Hepatocyte (in vitro differentiated cells): ENCODE measurements at places on chromosomes 7 and 10. TPM values are rescaled to one million over a fixed set of nuclear protein-coding genes. Genes with fewer than 3 reads are reported as not detected.

Gene HTR5A
- polyA plus RNA-seq = not detected in 2 replicates

Gene NKX6-2
- polyA plus RNA-seq = 4.9 and 5.0 TPM in 2 replicates

Gene SFXN2
- 12.3 and 15.7 TPM in 2 replicates for polyA plus RNA-seq

Gene OSBPL3
- polyA plus RNA-seq = 11.4 and 13.7 TPM in 2 replicates

Gene ZNF727
- polyA plus RNA-seq = not detected in 2 replicates

Gene CUZD1
- polyA plus RNA-seq = 0.52 TPM in 1 of 2 replicates, not detected in the other

Gene EVX1
- polyA plus RNA-seq = 0.95 and 1.9 TPM in 2 replicates

Gene CH25H
- polyA plus RNA-seq = 3.8 and 5.7 TPM in 2 replicates

Gene CYP17A1
- not detected in 2 replicates for polyA plus RNA-seq

Gene GDF2
- polyA plus RNA-seq = 0.39 TPM in 1 of 2 replicates, not detected in the other

Gene LRIT1
- not detected in 2 replicates for polyA plus RNA-seq

Gene TMEM130
- 0.33 and 3.3 TPM in 2 replicates for polyA plus RNA-seq

Gene ADCYAP1R1
- 0.17 TPM in 1 of 2 replicates, not detected in the other for polyA plus RNA-seq

Gene AHCYL2
- polyA plus RNA-seq = 7.1 and 13.7 TPM in 2 replicates

Gene PTPRN2
- 2.0 and 3.3 TPM in 2 replicates for polyA plus RNA-seq

Gene LHFPL3
- polyA plus RNA-seq = 0.43 TPM in 1 of 2 replicates, not detected in the other

Gene NPTX2
- 2.2 and 5.5 TPM in 2 replicates for polyA plus RNA-seq

Gene ACHE
- polyA plus RNA-seq = 16.3 and 18.3 TPM in 2 replicates
